ENCODE measurements at places on chromosomes 2 and 18.

DNA sequence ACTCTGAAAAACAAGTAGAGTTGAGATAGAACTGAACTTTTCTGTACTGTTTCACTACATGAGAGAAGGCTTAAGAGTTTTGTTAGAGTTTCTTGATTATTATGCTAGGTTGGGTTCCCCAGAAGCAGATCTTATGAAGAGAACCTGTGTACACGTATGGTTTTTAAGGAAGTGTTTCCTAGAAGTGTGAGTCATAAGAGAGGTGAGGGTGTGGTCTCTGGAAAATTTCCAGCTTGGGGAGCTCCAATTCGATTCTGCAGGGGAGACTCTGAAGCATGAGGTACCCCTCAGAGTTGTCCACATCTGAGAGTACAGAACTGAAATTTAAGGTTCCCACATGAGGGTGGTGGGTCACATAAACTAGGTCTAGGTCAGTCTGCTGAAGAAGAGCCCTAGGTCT is 83.3 kb upstream of the MAP2 start:
- no peak for DNase-seq

DNA sequence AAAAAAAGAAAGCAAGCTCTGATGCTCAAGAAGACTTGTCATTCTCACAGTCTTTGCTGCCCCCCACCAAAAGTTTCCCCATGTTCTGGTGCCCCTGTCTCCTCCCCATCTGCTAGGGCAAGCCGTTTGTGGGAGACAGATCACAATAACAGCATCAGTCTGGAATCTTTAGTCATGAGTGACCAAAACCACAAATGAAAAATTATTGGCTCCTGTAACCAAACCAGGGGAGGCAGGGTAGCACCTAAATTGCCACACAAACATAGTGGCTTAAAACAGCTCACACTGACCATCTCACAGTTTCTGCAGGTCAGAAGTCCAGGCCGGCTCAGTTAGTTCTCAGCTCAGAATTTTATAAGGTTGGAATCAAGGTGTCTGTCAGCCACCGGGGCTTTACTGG is 9.1 kb upstream of the B3GNT7 start:
- DNase-seq = no peak

DNA sequence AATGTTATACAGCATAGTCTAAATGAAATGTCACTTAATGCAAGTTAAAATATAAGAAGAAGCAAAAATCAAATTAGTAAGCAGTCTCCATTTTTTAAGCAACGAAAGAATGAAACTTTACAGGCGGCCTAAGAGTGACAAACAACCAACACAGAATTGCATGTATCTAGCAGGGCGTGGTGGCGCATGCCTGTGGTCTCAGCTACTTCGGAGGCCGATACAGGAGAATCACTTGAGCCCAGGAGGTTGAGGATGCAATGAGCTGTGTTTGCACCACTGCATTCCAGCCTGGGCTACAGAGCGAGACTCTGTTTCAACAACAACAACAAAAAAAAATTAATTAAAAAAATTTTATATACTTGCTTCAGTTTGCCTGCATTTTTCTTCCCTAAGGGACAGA is 16.6 kb downstream of the RBMS1 start:
- no peak for DNase-seq

- no peak for DNase-seq
Measured at GRCh38 chr18:45793264-45793965, 32.1 kb upstream of the SIGLEC15 start.

DNA sequence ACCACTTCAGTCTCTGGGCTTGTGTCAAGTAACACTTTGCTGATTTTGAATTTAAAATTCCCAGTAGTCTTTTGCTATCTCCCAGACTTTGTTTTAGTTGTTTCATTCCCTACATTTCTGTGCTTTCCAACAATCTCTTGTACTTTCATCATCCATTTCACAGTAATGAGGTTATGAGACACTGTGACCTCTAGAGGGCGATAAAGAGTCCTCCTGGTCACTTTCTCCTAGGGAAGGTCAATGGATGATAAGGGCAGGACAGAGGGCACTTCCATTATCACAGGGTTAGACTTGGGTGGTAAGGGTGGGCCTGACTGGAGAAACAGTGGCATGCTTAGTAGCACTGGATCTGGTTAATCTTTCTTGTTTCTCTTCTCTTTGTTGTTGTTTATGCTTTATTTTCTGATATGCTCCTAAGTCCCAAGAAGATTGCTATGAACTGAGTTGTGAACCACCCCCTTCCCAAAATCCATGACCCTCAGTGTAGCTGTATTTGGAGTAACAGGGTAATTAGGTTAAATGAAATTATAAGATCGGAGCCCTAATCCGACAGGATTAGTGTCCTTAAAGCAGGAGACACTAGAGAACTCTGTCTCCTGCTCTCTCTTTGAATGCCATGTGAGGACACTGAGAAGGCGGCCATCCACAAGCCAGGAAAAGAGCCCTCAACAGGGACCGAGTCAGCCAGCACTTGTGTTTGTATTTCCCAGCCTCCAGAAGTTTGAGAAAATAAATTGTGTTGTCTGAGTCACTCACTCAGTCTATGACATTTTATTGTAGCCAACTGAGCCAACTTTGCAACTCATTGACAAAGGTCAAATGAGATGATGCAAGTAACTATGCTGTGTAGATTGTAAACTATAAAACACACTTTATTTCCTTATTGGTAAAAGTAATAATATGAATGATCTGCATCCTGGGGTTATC is 779.2 kb downstream of the CNTNAP5 start:
- DNase-seq = no peak

DNA sequence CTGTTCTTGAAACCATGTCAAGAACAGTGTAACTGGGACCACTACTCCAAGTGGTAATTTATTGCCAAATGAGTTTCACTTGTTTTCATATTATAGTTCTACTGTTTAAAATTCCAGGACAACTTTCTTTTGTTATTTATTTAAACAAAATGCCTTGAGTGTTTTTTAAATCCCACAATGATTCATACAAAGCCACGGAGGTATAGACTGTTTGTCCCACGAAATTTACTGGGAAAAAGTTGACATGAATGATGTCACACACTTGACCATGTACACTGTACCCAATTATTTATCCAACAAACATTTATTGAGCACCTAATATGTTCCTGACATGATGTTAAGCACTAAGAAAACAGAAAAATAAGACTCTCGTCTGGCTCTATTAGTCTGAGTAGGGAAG is 243.9 kb upstream of the SIX2 start:
- DNase-seq = no peak

DNA sequence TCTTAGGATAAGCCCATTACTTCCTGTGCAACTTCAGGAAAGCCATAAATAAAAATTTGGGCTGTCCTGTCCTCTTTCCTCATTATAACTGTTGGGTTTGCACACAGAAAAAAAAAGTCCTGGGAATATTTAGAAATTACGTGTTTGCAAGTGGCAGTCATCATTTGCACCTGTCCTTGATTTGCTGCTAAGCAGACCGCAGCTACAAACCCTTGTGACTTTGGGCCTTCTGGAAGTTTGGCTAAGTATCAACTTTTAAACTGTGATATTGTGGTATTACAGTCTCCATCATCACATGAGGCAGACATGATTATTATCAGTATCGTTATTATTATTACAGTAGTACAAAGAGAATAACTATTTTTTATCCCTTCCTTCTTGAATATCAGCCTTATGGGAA is 260.7 kb upstream of the SESTD1 start:
- no peak for DNase-seq

Data from activated naive CD4-positive, alpha-beta T cell (primary cell).